ENCODE measurements at places on chromosomes 7 and 10.

GRCh38 chr10:77084431-77085144, 553.0 kb downstream of the KCNMA1 start:
- DNase-seq: no peak

GRCh38 chr10:24132741-24133140, 76.2 kb upstream of the KIAA1217 start:
- no peak for DNase-seq

DNA sequence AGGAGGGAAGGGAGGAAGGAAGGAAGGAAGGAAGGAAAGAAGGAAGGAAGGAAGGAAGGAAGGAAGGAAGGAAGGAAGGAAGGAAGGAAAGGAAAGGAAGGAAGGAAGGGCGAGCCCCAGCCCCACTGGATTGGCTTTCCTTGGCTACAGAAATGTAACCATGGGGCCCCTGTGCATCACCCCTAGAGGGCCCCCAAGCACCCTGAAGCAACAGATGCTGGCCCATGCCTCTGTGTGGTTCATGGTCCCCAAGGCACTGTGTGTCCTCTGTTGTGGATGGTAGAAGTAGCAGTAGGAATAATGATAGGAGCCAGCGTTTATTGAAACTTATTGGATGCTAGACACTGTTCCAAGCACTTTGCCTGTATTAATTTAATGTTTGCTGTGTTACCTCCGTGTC, 116.6 kb upstream of the MACROH2A2 start:
- no peak for DNase-seq

DNA sequence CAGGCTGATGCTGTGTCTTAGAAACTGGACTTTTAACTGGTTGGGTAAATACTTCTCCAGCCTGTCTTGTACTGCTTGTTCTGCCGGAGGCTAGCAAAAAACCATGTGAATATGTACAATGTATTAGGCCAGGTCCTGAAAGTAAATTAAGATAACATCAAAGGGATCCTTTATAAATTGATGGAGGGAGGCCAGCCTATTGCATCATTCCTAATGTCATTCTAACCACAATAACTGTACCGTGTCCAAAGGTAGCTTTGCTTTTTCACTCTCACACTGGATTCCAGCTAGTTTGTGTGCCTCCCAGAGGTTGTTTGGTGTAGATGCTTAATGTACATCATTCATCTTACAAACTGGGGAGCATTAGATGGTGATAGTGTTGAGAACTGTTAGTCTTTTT, 91.2 kb upstream of the SEM1 start:
- no peak for DNase-seq

- no peak for DNase-seq
Measured at GRCh38 chr10:15361131-15361530, 10.0 kb downstream of the FAM171A1 start.

DNA sequence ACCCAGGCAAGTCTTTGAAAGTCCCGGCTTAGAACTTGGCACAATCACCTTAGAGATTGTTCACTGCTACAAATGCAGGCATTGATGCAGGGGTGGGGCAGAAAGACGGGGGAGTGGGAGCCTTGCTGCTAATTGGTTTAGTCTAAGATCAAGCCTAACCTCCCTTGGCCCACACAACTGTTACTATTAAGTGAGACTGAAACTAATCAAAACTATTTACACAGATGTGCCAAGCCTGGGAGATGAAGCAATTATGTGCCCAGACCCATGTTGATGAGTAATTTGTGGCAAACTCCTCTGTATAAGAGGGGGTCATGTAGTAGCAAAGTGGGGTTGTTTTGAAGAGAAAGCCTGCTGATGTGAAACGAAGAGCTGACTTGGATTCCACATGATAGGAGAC, 178.2 kb upstream of the ITGB1 start:
- peak; percentile 72 for DNase-seq

GRCh38 chr7:37495574-37496184, 47.0 kb upstream of the ELMO1 start:
- DNase-seq: peak; percentile 51

GRCh38 chr10:114925587-114926586, 12.1 kb upstream of the TRUB1 start:
- DNase-seq: no peak

DNA sequence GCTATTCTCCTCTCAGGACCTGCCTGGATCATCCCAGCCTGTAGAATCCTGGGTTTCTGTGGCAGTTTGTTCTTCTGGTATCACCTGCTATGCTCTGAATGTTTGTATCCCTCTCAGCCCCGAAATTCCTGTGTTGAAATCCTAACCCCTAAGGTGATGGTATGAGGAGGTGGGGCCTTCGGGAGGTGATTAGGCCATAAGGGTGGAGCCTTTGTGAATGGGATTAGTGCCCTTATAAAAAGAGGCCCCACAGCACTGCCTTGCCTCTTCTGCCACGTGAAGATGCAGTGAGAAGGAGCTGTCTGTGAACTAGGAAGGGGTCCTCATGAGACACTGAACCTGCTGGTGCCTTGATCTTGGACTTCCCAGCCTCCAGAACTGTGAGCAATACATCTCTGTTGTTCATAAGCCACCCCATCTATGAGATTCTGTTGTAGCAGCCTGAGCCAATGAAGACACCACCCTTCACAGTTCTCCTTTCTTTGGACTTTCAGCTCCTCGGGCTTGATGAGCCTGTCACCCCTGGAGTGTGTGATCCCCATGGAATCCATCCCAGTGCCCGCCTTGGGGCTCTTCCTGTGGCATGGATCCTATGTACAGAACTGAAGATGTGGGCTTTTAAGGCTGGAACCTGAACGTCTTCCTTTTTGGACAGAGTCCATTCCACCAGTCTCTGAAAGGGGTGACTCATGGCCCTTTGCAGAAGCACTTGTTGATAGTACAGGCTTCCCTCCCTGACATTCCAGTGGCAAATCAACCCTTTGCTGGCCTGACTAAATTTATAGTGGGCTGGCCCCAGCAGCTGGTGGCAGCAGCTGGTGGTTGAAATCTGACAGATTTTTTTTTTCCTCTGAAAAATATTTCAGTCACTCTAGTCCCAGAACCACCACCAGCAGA, 138.0 kb downstream of the TACC2 start:
- no peak for DNase-seq

- peak; percentile 86 for DNase-seq
Measured at GRCh38 chr7:39589323-39590111, 23.3 kb downstream of the YAE1 start.

GRCh38 chr10:93386631-93387369, 95.3 kb downstream of the MYOF start:
- DNase-seq: no peak

GRCh38 chr7:83835424-83835823, 186.5 kb upstream of the SEMA3E start:
- no peak for DNase-seq

GRCh38 chr10:71281646-71282322, 37.3 kb upstream of the SLC29A3 start:
- DNase-seq: no peak

GRCh38 chr7:128801667-128802418, 10.1 kb downstream of the CCDC136 start:
- DNase-seq: no peak

DNA sequence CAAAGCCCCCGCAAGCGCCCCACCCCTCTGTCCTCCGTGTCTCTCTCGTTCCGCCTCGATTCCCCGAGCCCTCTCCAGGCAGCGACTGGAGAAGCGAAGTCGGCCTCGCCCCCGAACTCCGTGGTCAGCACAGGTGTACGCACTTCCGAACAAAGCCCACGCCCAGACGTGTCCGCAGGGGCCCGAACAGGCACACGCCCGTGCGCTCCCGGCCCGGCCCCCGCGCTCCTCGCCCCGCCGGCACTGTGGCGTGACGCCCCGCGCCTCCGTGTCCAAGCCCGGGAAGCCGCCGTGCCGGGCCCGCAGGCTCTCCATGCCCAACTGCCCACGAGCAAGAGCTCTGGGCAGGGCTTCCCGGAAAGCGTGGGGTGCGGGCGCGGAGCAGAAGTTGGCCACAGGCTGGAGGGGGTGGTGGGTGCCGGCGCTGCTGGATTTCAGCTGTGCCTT, 662 bp downstream of the NRCAM start:
- DNase-seq: no peak

DNA sequence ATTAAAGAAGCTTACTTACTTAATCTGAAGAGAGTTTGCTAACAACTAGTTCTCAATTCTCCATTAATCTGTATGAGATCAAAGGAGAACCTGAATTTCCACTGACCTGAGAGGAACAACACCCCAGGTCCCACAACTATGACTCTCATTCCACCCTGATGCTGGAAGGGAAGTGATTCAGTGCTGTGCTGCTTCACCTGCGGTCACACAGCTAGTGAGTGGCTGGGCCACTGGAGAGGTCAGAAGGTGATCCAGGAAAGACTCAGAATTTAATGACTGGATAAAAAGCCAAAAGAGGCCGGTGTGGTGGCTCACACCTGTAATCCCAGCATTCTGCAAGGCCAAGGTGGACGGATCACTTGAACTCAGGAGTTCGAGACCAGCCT, 23.6 kb downstream of the SORBS1 start:
- DNase-seq: no peak

- no peak for DNase-seq
Measured at GRCh38 chr10:42553064-42553407, 85.3 kb downstream of the ZNF33B start.

- no peak for DNase-seq
Measured at GRCh38 chr10:103278537-103278823, 1.5 kb downstream of the INA start.

DNA sequence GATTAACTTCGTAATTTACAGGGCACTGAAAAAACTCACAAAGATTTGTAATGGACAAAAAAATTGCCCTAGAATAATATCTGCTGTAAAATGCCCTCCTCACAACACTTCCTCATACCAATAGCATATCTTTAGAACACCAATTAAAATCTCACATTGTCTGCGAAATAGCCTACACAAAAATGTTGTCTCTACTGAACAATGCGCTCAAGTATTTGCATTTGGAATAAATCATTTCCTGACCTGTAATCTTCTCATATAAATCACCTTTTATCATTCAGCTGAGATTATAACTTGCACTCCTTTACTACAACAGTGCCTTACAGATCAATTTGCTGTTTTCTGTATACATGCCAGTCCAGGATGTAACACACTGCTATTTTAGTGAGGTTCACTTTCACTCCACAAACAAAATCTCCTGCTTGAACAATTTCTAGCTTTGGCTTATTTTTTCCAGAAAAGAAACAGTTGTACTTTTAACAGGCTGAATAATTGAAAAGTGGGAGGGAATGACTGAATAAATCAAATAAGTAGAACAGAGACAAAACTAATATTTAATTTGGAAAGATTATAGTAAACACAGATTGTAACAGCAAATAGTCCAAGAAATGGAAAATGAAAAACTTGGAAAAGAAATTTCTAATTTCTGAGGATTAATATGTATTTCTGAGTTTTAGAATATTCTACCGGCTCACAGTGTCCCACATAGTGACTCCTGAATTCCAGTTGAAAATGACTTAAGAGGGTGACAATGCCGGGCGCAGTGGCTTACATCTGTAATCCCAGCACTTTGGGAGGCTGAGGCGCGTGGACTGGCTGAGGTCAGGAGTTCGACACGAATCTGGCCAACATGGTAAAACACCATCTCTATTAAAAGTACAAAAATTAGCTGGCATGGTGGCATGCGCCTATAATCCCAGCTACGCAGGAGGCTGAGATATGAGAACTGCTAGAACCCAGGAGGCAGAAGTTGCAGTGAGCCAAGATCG, 30.6 kb downstream of the JMJD1C start:
- DNase-seq: no peak

DNA sequence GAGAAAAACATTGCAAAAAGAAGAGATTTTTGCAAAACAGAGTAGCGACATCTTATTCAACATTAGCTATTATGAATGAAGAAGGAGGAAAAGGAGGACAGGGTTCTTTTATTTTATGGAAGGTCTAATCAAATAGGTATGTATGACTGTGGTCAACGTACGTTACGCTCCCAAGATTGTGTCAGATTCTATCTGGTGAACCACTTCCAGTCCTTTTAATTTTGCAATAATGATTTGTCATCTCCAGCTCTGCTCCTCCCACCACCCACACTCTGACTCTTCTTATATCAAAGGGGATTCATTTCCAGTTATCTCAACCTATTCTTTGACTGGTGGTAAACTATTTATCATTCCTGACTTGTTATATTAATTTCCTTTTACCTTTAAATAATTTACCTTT, 259.9 kb downstream of the CACNA2D1 start:
- DNase-seq: no peak

- no peak for DNase-seq
Measured at GRCh38 chr7:113657603-113658002, 261.2 kb downstream of the PPP1R3A start.

GRCh38 chr10:68332259-68333057, at the start of gene PBLD:
Gene PBLD, minus strand, starts transcription at chr10:68332928. Its CDS starts 26,084 bp downstream, at chr10:68306844.
- peak; percentile 61 for DNase-seq

DNA sequence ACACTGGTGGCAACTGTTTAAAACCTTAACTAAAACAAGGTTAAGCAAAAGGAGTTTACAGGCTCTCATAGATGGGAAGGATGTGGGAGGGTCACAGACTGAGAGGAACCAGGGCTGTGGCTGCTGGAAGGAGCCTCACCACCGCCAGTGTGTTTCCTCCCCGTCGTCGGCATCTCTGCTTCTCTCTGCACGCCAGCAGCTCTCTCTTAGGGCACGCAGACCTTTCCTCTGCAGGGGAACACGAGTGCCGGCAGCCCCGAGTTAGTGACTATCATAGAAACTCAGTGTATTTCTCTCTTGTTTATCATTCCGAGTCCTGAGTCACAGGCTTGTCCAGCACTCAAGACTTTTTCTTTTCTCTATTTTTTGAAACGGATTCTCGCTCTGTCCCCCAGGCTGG, 8.1 kb upstream of the SH2D4B start:
- DNase-seq: peak; percentile 35

- DNase-seq: no peak
Measured at GRCh38 chr10:101812606-101813005, 5.6 kb downstream of the OGA start.

DNA sequence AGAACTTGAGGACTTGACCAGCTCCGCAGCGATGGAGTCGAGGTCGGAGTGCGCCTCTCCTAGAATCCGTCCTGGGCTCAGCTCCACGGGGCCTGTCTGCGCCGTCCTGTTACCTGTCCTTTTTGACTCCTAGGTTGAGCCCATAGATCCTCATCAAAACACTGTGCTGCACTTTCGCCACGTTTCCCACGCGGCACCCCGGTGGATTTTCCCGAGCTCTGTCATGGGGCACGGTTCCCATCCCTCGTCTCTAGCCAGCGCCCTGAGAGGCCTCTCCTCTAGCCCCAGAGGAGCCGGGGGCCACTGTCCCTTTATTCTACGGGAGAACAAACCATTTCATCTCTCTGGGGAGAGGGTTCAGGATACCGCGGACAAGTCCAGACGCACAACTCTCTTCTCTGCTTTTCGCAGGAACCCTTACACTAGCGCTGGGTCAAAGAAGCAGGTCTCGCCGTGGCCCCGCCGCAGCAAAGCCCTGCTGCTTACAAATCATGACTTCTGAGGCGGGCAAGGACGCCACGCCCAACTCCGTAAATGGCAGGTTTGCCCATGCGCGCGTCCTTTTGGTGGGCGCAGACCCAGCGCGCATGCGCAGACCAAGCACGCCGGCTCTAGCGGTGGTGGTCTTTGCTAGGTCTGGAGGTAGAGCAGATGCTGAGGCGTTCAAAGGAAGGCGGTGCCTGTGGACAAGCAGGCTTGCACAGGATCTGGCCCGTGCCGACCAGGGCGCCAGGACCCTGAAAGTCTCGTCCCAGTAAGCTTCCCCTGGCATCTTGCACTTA, 10.3 kb upstream of the ANKRD7 start:
- DNase-seq: peak; percentile 68

GRCh38 chr7:156169474-156170370, 357.5 kb upstream of the SHH start:
- DNase-seq: no peak

GRCh38 chr7:53485354-53485753, 449.9 kb downstream of the POM121L12 start:
- DNase-seq: no peak

All from CD4-positive, alpha-beta T cell treated with Interleukin-15 for 4 hours (primary cell).